Posterior cingulate gyrus (tissue), 11 donors: ENCODE measurements at places on chromosomes 7 and 10.

- DNase-seq, result no peak
Measured at GRCh38 chr10:28652106-28652505, 25.2 kb upstream of the BAMBI start.

- no peak for DNase-seq
Measured at GRCh38 chr7:20299647-20300312, 30.9 kb upstream of the ITGB8 start.

GRCh38 chr10:121089434-121089833, 238.3 kb downstream of the WDR11 start:
- DNase-seq, result no peak

DNA sequence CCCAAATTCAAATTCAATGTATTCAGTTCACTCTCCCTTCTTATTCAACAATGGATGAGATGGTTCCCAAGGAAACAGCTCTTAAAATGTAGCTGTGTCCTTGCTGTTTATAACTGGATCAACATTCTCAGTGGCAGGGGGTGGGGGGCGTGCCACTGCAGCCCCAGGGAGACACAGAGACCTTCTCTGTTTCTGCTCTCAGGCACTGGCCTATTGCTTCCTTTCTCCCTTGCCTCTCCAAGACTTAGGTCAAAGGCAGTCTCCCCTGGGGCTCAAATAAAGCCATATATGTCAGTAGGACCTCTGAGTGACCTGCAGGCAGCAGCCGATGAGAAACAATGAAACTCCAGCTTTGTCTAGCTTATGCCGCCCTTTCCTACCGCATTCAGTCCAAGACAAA, 20.7 kb downstream of the VSTM4 start:
- no peak for DNase-seq

- no peak for DNase-seq
Measured at GRCh38 chr10:77681839-77682238, 44.2 kb upstream of the KCNMA1 start.

DNA sequence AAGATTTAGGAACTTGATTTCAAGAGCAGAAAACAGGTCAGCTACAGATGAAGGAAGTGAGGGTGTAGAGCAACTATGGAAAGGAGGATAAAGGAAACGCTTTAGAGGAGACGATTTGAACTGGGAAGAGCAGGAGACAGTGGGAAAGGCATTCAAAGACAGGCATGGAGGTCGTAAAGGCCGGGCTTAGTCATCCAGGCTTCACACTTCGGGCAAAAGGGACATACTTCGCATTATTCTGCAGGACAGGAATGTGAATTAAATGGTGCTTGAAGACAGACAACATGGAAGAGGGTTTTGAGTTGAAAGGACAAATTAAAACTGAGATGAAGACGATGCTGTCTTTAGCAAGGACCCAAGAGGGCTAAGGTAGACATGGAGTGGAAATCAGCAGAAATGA, 8.1 kb downstream of the FAM171A1 start:
- DNase-seq, result no peak

DNA sequence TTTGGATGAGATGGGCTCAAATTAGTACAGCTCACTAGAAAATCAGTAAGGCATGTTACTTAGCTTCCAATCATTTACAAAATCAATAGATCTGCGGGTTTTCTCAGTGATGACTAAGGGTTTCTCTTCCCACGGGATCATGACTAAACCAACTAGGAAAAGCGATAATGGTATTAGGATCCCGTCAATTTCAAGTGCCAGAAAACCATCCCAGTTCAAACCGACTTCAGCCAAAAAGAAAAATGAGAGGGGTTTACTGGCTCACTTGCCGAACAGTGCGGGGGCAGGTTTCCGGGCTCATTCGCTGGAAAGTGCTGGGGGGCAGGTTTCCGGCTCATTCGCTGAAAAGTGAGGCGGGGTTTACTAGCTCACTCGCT, 62.1 kb upstream of the LYZL2 start:
- DNase-seq, result no peak

- no peak for DNase-seq
Measured at GRCh38 chr7:91330866-91331265, 66.6 kb downstream of the FZD1 start.

DNA sequence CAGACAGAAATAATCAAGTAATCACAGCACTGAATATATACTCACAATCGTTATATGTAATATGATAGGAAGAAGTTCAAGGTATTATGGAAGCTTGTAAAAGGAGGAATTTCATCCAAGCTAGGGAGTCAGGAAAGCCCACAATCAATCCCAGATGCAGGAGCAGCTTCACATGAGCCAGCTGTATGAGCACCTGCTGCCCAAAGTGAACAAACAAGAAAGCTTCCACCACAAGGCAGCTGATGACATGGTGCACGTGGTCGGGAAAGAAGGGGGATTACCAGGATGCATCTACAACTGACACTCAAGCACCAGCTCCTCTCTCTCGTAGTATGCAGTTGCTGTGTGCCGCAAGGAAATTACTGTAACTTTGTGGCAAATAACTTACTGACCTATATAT, 225.2 kb downstream of the XPNPEP1 start:
- no peak for DNase-seq

GRCh38 chr7:33558549-33559323, 346.6 kb upstream of the BMPER start:
- no peak for DNase-seq

DNA sequence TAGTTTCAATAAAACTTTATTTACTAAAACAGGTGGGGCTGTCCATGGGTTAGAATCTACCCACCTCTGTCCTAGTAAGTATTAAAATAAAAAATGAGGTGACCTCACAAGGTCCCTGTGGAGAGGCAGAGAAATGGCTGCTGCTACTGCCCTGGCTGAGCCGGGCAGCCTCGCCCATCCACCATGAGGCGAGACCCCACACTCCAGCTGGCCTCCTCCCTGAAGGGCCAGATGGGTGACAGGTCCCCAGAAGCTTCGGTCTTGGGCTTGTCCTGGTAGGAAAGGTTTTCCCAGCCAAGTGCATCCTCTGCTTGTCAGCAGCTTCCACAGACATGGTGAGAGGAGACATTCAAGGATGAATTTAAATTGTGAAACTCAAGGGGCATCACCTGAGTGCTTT, 565.8 kb downstream of the PTPRN2 start:
- DNase-seq, result no peak

- DNase-seq, result no peak
Measured at GRCh38 chr10:11934262-11934661, 108.3 kb downstream of the UPF2 start.

DNA sequence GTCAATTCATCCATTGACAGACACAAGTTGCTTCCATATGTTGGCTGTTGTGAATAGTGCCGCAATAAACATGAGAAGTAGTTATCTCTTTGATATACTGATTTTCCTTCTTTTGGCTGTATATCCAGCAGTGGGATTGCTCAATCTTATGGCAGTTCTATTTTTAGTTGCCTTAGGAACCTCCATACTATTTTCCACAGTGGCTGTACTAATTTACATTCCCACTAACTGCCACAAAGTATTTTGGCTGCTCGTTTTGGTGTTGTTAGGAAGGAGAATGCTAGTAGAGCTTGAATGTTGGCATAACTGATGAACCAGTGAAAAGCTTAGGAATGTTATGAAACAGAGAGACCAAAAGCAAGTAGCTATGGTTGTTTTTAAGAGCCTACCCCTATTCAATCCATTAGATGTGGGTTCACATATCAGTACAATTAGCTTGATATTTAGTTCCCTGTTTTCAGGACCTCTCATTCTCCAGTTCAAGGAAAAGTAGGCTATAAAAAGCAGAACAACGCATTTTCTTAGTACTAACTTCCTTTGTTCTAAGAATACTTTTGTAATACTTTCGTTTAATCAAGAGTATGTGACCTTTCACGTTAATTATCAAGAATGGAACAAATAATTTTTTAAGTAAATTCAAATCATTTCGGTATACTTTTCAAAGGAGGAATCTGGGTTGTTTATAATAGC, 100.3 kb downstream of the FAS start:
- no peak for DNase-seq

DNA sequence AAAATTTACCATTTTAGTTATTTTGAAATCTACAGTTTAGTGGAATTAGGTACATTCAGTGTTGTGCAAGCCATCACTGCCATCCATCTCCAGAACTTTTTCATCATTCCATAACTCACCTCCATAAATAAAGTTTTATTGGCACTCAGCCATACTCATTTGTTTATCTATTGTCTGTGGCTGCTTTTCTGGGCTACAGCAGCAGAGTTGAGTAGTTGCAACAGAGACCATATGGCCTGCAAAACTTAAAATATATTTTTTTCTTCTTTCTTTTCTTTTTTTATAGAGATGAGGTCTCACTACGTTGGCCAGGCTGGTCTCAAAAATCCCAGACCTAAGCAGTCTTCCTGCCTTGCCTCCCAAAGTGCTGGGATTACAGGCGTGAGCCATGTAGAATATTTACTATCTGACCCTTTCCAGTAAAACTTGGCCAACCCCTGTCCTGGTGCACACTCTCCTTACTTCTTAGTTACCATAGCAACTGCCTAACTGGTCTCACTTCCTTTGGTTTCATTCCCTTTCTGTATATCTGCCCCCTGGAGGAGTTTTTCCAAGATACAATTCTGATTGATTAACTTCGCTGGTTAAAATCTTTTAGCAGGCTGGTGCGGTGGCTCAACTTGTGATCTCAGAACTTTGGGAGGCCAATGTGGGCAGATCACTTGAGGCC, 133.2 kb downstream of the CUX1 start:
- no peak for DNase-seq

GRCh38 chr7:37467002-37467401, 18.3 kb upstream of the ELMO1 start:
- DNase-seq, result no peak

- DNase-seq, result no peak
Measured at GRCh38 chr7:109868215-109868860, 1222.6 kb upstream of the LRRN3 start.

DNA sequence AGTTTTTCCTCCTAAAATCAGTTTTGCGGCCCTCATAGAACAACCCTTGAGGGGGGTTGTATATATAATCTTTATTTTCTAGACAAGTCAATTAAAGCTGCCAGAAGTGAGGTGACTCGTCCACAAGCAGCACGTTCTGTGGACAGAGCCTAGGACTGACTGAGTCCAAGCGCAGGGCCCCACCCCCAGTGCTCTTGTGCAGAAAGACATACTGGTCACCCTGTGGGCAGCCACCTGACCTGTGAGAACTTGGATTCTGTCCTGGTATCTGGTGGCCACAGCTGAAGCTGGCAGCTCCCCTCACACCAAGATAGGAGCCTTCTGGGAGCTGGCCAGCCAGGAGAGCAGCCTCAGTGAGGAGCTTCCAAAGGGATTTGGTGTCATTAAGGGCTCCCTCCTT, 89.3 kb downstream of the GRK5 start:
- DNase-seq, result no peak

GRCh38 chr7:129924602-129925001, 28.2 kb downstream of the UBE2H start:
- no peak for DNase-seq

DNA sequence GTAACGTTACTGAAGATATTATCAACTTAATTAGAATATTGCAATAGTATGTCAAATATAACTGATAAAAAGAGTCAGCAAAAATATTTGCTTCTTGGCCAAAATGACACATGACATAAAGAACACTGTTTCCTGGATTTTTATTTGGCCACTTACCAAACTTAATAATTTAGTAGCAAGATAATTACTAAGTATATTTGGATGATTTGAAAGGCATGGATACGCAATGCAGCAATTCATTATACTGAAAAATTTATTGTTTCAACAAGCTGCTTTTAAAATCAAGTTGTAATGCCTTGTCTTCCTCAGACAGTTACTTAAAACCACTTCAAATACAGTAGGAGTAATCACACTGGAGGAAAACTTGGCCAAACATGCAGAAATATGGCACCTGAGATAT, 234.0 kb downstream of the SEMA3E start:
- no peak for DNase-seq

DNA sequence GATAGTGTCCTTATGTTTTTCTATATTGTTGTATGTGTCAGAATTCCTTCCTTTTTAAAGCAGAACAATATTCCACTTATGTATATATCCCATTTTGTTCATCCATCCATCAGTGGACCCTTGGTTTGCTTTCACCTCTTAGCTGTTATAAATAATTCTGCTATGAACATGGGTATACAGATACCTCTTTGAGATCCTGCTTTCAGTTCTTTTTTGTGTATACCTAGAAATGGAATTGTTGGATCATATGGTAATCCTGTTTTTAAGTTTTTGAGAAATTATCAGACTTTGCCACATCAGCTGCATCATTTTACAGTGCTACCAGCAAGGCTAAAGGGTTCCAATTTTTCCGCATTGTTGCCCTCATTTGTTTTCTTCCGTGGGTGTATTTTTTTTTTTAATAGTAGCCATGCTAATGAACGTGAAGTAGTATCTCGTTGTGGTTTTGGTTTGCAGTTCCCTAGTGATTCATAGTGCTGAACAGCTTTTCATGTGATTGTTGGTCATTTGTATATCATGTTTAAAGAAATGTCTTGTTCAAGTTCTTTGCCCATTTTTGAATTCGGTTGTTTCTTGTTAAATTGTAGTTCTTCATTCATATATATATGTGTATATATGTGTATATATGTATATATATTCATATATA, 87.8 kb downstream of the LCOR start:
- no peak for DNase-seq

DNA sequence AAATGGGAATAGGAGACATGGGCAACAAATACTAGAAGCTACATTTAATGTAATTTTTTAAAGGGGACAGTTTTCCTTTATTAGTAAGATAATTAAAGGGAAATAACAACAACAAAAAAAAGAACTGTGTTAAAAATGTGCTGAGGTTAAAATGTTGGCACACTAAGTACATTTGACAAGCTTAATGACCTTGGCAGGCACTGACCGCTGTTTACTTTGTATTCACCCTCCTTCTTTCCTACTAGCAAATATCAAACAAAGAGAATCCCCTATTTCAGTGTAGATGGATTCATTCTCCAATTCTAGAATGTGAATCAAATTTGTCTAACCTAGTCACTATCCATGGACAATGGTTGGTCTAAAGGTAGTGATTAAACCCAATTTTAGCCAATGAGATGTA, 77.5 kb upstream of the TOMM7 start:
- DNase-seq, result no peak

DNA sequence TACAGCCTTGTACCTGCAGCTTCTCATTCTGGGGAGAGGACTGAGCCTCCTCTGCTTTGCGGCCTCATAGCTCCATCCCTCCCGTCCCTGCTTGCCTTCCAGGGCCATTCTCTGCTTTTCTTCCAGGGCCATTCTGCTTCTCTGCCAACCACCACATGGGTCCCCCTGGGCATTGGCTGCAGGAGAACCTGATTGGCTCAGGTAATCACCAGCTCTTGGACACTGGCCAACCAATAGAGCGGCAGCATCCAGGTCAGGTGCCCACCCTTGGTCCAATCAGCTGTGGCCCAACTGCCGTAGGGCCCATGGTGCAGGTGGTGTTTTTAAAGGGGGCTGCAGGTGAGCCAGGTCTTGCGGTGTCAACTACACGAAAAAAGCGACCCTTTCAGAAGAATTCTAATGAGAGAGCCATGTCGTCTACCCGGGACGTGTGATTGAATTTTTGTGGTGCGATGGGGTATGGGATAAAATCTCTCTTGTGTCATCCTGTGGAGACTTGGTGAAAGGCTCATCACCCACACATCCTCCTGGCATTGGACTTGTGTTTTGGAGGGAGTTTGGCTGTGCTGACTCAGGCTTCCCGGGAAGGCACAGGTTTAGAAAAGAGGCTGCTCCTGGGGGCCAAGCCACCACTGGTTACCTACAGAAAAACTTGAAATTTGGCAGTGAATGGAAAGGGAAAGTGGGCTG, 46.0 kb upstream of the PODXL start:
- no peak for DNase-seq
